Stimulated activated CD8-positive, alpha-beta memory T cell treated with anti-CD3 and anti-CD28 coated beads, Interleukin-4, amount 100 ng/mL, for 24 hours (primary cell): ENCODE measurements at places on chromosomes 16 and 17.

GRCh38 chr17:49691677-49692191 lies 13.8 kb upstream of the SPOP start:
- DNase-seq: no peak

- no peak for DNase-seq
Measured at GRCh38 chr17:40915721-40916256, 21.7 kb downstream of the KRT23 start.

GRCh38 chr16:55964923-55965475 lies 89.8 kb upstream of the CES5A start:
- DNase-seq: no peak

DNA sequence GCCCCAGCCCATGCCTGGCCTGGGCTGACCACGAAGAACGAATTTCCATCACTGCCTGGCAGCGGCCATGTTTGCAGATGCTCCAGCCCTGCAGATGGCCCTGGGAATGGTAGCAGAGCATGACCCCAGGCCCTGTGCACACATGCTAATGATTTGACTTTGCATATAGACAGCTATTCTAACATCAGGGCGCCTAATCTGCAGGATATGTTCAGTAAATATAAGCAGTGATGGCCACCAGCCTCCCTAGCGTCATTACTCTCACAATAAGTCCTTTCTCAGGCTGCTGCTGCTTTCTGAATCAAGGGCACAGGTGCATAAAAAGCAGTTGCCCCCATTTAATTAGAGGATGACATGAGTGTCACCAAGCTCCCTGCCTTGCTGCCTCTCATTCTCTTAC lies 24.2 kb downstream of the DNAH9 start:
- no peak for DNase-seq
